ENCODE measurements at places on chromosomes 13 and 19.

DNA sequence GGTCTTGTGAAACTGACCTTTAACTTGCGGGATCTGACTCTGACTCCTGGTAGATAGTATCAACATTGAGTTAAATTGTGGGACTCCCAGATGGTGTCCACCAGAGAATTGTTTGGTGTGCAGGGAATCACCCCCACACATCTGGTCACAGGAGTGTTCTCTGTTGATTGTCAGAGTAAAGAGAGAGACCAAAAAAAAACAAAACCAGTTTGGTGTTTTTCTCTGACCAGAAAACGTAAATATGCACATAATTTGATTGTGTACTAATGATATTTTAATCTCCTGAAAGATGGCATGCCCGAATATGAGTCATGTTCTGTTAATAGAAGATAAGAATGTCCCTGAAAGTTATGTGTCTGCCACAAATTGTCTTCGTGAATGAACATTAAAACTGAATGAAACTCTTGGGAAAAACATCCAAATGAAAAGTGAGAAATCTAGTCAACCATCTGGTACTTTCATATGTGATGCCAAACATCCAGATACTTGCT lies 118.5 kb upstream of the GPC6 start:
- DNase-seq, result no peak

DNA sequence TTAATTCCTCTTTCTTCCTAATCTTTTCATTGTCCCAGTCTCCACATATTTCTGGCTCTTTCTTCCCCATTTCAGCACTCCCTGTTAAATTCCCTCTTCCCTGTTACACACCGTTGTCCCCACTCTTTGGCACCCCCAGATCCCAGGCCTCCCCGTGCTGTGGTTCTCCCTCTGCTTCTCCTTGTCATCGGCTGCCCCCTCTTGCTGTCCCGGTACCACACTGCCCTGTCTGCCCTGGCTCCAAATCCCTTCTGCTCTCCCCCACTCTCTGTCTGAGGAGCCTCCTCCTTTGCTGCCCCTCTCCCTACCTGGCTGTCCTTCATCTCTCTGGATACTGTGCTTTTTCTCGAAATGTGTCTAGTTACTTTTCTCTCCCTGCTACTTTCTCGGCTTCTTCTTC lies 983 bp downstream of the ZNF415 start:
- no peak for DNase-seq

- DNase-seq, result no peak
Observed at GRCh38 chr13:98065468-98065867, 77.4 kb upstream of the FARP1 start.

GRCh38 chr13:46313024-46313423 lies 74.0 kb downstream of the RUBCNL start:
- DNase-seq, result no peak

Measured in activated CD4-positive, alpha-beta T cell treated with anti-CD3 and anti-CD28 coated beads, Interleukin-2, amount 50 U/mL, for 4 hours (primary cell).